ENCODE measurements at places on chromosomes 7 and 10.

DNA sequence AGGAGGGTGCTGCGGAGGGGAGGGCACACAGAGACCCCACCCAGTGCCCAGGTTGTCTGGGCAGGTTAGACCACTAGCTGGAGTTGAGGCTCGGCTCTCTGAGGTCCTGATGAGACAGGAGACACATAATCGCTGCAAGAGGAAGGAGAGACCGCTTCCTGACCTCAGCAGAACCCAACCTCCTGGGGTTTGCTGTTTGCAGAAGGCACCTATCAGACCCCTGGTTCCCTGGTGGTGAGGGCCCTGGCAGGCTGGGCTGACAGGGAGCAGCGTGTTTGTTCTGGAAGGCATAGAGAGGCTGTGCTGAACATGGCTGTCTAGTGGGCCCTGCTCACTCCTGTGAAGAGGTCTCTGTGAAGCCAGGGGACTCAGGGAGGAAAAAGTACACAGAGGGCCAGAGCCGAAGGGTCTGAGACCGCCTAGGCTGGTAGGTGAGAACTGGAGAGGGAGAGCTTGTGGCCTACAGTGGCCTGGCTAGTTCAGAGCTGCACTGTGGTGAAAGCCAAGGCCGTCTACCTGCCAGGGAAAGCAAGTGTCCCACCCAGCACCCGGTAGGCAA is 39.4 kb upstream of the NPFFR1 start:
- peak; percentile 53 for DNase-seq

- no peak for DNase-seq
These were observed 158.6 kb downstream of the NRF1 start for GRCh38 chr7:129769866-129770808.

DNA sequence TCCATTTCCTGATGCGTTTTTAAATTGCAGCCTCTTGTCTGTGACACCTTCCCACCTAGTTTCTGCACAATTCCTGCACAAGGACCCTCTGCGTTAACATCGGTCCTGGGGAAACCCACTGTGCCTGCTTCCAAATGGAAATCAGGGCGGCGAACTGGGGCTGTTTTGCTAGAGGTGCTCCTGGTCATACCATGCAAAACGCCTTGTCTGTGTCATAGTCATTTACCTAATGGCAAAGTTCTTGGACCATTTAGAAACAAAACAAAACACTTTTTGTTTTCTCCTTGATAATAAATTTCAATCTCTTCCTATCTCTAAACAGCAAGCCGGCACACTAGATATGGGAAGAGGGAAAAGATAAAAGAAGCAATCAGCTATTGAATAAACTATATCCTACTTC is 206.9 kb upstream of the KLF14 start:
- no peak for DNase-seq

- DNase-seq: no peak
These were observed 82.8 kb upstream of the TNS3 start for GRCh38 chr7:47664650-47665195.

DNA sequence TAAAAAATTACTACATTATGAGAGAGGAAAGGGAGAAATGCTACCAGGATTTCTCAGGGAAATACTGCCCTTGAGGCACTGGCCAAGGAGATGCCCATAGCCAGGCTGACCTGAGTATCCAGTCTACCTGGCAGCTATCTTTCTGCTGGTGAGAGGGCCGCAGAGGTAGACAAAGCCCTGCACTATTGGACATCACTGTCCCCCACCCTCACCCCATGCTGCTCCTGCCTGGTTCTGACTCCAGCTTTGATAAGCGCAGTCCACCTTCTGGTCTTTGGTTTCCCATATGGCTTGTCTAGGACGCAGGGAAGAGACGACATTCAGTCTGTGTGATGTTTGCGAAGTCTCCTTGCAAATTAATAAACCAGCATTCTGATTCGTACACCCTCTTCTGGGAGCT is 3.7 kb downstream of the ITPRIP start:
- DNase-seq: no peak

- no peak for DNase-seq
These were observed 20.8 kb downstream of the CCDC6 start for GRCh38 chr10:59885430-59886134.

GRCh38 chr7:45211066-45211465 is 53.5 kb downstream of the RAMP3 start:
- DNase-seq: no peak

GRCh38 chr10:89281606-89282395 is 20.0 kb upstream of the IFIT2 start:
- DNase-seq: no peak

GRCh38 chr7:4713183-4713784 is 31.2 kb downstream of the FOXK1 start:
- no peak for DNase-seq

- DNase-seq: no peak
These were observed 364.1 kb downstream of the RPS24 start for GRCh38 chr10:78397786-78398185.

DNA sequence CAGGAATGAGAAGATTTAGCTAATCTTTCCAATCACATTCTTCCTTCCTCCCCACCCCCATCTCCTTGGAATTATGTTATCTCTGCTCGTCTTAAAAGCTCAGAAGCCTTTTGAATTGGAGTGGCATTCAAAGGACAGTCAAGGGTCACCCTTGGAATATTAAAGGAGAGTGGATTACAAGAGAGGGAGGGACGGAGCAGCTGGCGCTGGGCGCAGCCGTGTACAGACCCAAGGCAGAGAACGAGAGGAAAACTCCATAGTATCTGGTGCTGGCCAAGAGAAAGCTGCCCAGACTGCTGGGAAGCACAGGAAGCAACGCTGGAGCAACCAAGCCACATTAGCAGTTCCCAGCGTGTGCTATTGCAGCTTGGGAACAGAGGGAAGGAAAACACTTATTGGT is 95.7 kb downstream of the POU6F2 start:
- no peak for DNase-seq

- DNase-seq: no peak
These were observed 580 bp downstream of the EEPD1 start for GRCh38 chr7:36153571-36154097.

DNA sequence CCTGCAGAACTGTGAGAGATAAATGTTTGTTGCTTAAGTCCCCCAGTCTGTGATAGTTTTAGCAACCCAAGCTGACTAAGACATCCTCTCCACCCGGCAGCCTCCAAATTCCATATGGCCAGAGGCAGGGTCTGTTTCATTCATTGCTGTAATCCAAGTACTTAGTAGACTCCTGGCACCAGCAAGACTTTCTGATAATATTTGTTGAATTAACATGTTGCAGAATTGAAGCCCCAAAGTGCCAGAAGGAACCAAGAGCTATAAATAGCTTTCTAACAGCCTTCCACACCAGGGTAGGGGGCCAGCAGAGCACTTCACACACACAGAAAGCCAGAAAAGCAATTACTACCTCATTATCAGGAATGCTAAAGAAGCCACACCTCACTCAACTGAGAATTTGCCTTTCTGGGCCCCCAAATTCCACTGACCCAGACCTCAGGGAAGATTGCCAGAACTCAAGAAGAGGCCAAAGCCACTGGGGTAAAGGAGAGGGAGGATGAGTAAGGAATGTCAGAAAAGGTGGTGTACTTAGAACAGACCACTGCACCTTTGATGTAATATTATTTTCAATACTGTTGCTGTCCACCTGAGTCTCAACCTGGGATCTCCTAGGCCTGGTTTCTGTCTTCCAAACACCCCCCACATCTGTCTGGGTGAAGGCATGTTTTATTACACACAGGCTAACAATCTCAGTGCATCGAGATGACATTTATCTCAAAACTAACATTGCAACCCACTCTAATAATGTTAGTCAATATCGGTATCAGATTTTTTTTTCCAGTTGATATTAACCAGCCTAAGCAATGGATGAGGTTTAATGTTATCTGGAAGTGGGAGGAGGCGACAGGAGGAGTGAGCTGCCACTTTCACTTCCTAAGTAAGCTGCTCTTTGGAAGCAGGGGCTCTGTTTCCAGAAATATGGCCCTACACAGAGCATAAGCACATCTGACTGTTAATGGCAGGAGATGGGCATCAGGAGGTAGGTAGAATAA is 5.5 kb downstream of the NOD1 start:
- DNase-seq: no peak

GRCh38 chr7:66894463-66895080 is 26.5 kb upstream of the TMEM248 start:
- no peak for DNase-seq

GRCh38 chr10:5592070-5592469 is 67.3 kb downstream of the CALML3 start:
- DNase-seq: no peak

- DNase-seq: no peak
These were observed 113.5 kb downstream of the PLCE1 start for GRCh38 chr10:94107191-94107590.

GRCh38 chr7:82572195-82572880 is 128.8 kb upstream of the CACNA2D1 start:
- peak; percentile 69 for DNase-seq

DNA sequence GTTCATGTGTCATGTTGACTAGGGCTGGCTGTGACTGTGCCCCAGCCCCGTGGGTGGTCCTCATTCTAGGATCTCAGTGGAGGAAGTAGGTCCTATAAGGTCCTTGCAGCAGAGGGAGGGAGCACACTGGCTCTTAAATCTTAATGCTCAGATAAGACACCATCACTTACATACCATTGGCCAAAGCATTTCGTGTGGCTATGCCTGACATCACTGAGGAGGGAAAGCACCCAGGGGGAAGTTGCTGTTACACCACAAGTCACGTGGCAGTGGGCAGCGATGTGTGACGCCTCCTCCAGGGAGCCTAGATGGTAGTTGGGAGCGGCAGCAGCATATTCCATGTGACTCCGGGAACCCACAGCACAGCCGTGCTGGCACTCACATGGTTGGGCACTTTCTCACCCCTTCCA is 224.7 kb upstream of the SH2B2 start:
- no peak for DNase-seq

GRCh38 chr7:43141091-43141490 is 28.6 kb downstream of the HECW1 start:
- DNase-seq: no peak

GRCh38 chr7:150860291-150860977 is 8.1 kb downstream of the AOC1 start:
- DNase-seq: no peak

DNA sequence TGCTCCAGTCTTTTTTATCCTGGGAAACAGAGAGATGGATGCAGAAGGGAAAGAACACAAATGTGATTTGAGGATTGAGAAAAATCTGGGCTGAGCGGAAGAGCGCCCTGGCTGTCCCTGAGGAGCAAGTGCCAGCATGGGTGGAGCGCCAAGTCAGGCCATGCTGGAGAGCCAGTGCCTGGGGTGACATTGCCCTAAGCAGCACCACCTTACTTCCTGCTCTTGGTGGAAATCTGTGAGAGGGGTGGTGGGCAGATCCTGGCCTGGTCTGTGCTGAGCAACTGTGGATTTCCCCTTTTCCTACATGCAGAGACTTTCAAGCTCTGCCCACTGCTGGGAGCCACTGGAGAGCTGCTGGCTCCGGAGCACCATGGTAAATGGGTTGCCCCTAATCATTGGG is 36.9 kb downstream of the DDIT4 start:
- no peak for DNase-seq

GRCh38 chr10:96831200-96831866 is 765 bp upstream of the LCOR start:
- DNase-seq: no peak

- no peak for DNase-seq
These were observed 78.0 kb upstream of the AMPH start for GRCh38 chr7:38709123-38709522.

- no peak for DNase-seq
These were observed 5.7 kb downstream of the KIAA1549 start for GRCh38 chr7:138975343-138976104.

DNA sequence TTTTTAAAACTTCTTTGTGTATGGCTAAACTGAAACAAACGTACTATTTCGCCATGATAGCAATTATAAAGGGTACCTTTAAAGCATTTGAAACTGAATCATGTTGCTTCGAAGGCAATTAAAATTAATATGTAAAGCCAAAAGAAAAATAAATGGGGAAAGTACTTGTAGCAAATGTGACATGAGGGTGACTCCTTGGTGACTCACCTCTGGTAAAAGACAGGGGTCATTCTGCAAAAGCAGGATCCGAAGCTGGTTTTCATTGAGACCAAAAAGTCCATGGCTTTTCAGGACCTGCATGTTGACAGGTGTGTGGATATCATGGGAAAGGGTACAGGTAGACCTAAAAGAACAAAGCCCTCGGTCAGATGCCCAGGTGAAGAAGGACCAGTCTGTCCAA is 1.5 kb downstream of the ZC3HAV1L start:
- no peak for DNase-seq

DNA sequence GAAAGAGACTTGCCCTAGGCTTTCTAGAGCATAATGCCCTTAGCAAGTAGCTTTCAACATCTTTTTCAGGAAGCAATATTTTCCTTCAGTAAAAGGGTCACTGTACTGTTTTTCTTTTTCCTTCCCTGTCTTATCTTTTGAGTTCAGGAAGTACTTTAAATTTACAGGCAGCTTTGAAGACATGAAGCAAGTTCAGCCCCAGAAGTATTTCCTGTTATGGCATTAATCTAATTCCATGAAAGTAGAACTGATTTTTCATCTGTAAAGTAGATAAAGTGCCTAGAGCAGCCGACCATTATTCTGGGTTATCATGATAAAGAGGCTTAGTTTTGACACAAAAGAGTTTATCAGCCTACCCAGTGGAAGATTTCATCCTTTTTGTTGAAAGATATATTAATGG is 288.2 kb downstream of the ADK start:
- no peak for DNase-seq

- DNase-seq: no peak
These were observed 150.5 kb downstream of the DKK1 start for GRCh38 chr10:52464368-52465124.

- DNase-seq: no peak
These were observed 58.1 kb downstream of the ENO4 start for GRCh38 chr10:116907245-116907987.

- DNase-seq: no peak
These were observed 1.6 kb downstream of the MEOX2 start for GRCh38 chr7:15684871-15685270.

GRCh38 chr10:123911866-123912265 is 20.3 kb upstream of the CPXM2 start:
- peak; percentile 12 for DNase-seq

DNA sequence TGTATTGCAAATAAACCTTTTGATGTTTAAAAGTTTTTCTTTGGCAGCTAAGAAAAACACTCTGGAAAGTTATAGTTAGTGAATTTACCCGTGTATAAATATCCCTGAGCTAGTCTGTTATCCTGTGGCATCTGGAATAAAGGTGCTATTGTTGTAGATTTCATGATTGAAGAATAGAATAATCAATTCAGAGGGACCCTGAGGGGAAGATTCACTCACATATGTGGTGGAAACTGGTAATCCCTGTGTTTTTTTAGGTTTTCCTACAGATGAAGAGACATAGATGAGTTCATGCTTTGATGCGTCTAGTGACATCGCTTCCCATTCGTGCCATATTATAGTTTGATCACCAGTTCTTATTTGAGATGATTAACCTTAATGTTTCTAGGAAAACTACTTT is 164.6 kb downstream of the TWIST1 start:
- no peak for DNase-seq

- no peak for DNase-seq
These were observed 1323.5 kb upstream of the LRRTM3 start for GRCh38 chr10:65602182-65602865.

DNA sequence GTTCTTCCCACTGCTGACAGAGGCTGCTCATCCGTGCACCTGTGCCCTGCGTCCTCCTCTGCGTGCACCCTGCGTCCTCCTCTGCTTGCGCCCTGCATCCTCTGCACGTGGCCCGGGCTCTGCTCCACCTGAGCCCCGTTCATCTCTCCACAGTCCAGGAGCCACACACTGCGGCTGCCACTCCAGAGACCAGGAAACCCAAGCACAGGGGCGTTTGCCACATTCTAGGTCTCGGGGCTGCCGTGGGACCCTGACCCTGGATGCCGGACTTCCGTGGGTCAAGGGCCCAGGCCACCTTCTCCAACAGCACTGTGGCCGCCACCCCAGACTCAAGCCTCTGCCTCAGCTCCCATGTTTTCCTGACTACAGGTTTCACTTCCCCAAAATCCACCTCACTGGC is 460.4 kb downstream of the PTPRN2 start:
- no peak for DNase-seq

Measured in activated gamma-delta T cell treated with Interleukin-2 at 50 U/mL for 16 hours (primary cell).